Activated CD4-positive, alpha-beta T cell treated with anti-CD3 and anti-CD28 coated beads, Interleukin-2, amount 50 U/mL, for 4 hours (primary cell): ENCODE measurements at places on chromosomes 5 and 9.

DNA sequence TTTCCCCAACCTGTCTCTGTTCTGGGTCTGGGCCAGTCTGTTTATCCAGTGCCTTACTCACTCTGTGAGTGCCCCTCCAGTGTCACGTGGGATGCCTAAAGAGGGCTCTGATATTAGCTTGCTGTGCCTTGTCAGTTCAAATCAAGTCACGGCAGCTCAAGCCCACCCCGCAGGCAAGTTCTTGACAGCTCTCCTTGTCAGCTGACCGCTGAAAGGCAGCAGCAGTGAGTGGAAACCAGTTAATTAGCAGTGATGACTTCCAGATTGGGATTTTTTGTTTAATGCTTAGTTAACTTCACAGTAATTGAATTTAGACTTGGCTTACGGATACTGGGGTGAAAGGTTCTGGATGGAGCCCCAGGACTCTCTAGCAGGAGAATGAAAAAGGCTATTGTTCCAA is 210.1 kb downstream of the PSAT1 start:
- no peak for DNase-seq

GRCh38 chr5:60437308-60437707 is 262.7 kb downstream of the DEPDC1B start:
- no peak for DNase-seq

DNA sequence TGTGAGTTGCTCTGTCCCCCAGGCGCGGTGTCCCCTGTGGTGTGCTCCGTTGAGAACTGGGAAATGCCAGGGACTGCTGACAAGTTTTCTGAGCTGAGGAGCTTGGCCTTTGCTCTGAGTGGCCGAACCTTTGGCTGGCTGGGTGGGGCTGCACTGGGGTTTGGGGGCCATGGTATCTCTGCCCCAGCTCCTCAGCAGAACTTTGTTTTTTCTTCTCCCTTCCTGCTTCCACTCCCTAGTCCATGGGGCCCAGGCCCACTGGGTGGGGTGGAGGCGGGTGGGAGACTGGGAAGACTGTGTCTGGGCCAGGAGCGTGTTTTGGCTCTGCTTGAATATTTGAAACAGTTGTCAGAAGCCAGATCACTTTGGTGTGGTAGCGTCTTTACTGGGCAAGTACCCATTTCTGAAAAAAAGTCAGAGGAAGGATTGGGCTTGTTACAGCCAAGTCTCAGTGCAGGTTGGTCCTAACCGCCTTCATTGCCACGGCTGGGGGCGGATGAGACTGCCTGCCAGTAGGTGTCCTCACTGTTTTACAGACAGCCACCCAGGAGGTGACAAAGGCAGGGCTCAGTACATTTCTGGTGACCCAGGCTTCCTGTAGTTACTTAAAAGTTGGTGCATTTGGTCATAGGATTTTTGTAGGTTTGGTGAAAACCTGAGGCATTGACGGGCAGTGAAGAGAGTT is 92.7 kb downstream of the DAB2IP start:
- DNase-seq: no peak

- no peak for DNase-seq
These were observed 368.5 kb downstream of the NTRK2 start for GRCh38 chr9:85038061-85038460.

DNA sequence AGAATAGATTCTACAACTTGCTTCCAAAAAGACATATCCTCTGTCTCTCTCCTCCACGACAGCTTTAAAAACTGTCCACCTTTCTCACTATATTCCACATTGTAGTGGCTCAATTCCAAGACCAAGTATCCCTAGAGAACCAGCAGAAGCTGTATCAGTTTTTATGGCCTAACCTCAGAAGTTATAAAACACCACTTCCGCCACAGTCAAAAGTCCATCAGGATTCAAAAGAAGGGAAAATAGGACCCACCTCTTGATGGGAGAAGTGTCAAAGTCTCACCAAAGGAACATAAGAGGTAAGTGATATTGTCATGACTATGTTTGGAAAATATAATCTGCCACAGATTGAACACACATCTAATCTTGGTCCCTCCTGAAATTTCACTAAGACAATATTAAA is 299.2 kb upstream of the RGMB start:
- no peak for DNase-seq
